NCI-H1436 treated with DMSO at 0.1 percent for 48 hours (cell line): ENCODE measurements at places on chromosomes 11 and 22.

- DNase-seq = no peak
Observed at GRCh38 chr11:119509969-119510401, 87.0 kb upstream of the THY1 start.

- no peak for DNase-seq
Observed at GRCh38 chr11:55474321-55474720, 79.9 kb upstream of the OR4C15 start.

DNA sequence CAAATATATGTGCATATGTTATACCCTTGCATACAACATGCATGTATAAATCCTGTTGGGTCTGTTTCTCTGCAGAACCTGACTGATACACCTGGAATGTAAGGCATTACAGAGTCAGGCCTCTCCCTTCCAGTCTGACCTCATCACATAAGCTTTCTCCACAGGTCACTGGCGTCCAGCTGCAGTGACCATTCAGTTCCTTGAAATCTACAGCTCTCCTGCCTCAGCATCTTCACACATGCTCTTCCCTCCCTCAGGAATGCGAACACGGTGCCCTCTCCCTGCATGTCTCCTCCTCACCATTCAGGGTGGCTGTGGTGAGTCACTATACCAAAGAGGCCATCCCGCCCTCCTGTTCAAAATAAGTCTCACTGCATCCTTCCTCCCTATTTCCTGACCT is 657.8 kb upstream of the B3GAT1 start:
- no peak for DNase-seq

DNA sequence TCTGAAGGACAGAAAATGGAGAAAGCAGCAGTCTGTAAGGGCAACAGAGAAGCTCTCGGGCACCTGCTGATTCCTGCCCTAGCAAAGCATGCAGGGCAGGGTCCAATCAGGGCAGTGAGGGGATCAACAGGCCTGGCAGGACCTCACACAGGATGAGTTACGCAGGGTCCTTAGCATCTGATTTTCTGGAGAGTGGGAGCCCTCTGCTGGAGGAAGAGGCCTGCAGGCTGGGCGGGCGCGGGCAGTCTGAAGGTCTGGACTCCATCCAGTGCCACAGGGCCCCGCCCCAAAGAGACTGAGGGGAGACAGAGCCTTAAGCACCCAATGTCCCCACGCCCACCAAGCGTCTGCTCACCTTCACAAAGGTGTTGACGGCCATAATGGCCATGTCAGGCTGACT is 28.9 kb downstream of the AP1B1 start:
- DNase-seq = no peak

- DNase-seq = no peak
Observed at GRCh38 chr11:121257976-121258375, 34.6 kb upstream of the SC5D start.

DNA sequence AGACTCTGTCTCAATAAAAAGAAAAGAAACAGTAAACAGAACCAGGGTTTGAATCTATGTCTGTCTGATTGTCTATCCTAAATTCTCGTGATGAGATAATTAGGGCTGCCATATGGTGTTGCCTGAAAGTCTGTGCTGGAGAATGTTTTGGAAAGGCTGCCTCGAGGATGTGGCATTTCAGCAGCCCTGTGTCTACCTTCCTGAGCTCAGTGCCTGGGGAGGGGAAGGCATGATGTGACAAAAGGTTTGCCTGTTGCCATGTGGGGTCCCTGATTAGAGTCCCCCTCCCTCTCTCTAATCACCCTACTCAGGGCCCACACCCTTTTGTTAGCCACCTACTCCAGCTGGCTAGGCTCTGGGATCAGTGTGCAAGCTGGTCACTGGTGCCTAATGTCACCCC is 15.2 kb downstream of the CD82 start:
- no peak for DNase-seq

DNA sequence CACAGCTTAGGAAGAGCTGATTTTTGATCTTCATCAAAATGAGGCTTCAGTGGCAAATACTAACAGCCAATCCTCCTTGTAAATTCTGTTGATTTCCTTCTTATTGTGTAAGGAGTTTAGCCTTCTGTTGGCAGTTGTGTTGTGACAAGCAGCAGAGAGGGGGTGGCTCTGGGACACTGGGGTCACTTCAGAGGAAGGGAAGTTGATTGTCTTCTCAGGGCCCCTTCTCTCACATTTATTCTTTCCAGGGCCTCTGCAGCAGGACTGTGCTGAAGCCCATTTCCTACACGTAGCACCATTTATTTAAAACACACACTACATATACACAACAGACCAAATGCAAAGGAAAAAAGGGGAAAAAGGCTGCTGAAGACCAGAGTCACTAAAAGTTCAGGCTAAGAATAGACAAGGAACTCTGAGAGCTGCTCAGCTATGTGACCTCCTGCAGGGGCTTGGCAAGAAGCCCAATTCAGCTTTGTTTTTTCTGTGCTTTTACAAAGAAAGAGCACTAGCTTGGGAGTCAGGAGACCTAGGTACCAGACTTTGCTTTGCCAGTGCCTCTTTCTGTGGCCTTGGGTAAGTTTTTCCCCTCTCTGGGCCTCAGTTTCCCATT is 28.3 kb upstream of the UPB1 start:
- no peak for DNase-seq

DNA sequence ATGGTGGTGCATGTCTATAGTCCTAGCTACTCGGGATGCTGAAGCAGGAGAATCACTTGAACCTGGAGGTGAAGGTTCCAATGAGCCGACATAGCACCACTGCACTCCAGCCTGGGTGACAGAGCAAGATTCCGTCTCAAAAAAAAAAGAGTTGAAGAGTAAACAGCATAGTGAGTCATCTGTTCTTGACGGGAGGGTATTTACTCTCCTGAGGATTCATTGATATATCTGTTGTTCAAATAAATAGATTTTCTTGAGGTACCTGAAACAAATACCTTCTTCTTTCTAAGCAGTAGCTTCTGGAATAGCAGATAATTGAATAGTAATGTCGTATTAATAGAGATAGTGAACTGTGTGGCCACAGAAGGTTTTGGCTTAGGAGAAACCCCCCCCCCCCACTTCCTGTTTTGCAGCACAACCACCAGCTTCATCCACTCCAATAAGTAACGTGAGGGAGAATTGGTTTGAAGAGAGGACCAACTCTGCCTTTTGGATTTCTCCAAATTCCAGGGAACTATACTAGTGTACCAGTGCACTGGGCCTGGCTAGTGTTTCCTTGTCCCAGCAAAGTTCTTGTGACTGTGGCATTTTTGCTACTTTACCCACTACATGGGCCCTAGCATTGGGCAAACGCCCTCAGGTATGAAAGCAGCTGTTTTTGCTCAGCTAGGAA is 90.0 kb downstream of the PRMT3 start:
- DNase-seq = no peak

GRCh38 chr22:37633089-37633624 is 6.3 kb upstream of the SH3BP1 start:
- DNase-seq = no peak

DNA sequence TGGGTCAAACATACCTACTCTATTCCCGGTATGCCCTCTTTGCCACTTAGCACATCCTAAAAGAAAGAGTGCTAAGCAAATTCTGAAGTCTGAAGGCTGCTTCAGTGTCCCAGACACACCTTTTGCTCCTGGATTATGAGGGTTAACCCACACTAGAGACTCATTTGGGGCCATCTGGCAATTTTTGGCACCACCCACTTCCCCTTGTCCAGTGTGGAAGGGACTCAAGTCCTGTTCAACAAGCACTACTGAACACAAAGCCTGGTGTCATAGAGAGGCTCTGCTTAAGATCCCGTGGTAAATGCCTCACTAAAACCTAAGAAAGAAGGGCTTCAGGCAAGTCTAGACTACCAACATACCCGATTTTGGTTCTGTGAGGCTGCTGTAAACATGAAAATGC is 85.8 kb downstream of the SERGEF start:
- DNase-seq = no peak

GRCh38 chr22:25420925-25421904 is 143.3 kb upstream of the GRK3 start:
- no peak for DNase-seq

DNA sequence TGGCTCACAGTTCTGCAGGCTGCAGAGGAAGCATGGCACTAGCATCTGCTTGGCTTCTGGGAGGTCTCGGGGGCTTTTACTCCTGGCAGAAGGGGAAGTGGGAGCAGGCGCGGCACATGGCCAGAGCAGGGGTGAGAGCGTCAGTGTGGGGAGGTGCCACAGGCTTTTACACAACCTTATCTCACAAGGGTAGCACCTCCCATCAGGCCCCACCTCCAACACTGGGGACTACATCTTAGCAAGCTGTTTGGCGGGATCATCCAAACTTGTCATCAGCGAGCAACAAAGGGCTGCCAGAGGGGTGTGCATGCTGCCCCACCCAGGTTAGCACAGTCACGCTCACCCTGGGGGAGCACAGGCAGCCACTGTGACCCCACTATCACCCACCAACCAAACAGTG is 18.9 kb upstream of the YPEL1 start:
- DNase-seq = no peak

DNA sequence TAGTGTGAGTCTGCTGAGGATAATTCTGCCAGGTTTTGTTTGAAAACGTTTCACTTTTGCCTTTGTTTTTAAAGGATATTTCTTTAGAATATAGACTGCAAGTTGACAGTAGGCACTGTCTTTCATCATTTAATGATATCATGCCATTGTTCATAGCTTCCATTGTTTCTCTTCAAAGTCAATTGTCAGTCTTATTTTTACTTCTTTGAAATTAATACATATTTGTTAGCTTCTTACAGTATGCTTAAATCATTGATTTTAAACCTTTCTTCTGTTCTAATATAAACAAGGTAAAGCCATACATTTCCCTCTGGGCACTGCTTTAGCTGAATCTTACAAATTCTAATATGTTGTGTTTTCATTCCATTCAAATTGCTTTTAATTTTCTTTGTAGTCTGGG is 62.3 kb upstream of the PARVA start:
- DNase-seq = no peak

DNA sequence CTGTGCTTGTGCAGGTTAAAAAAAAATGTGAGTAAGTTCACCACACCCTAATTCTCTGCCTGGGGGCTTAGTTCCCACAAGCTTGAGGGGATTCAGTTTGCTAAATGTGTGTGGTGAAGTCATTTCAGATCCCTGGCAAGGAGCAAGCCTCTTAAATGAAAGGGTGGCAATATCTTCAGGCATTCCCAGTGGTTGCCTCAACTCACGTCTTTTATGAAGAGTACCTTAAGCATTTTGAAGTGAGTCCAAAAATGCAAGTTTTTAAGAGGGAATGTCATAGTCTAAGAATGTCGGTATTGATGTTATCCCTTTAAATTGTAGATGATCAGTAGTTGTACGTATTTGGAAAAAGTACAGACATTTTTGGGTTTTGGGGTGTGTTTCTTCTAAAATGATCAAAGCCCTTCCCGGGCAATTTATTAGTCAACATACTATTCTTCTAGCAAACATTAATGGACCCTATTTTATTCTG is 4.9 kb downstream of the TCP11L1 start:
- DNase-seq = no peak

GRCh38 chr11:123054301-123055065 is 7.5 kb downstream of the HSPA8 start:
- DNase-seq = peak; percentile 66

DNA sequence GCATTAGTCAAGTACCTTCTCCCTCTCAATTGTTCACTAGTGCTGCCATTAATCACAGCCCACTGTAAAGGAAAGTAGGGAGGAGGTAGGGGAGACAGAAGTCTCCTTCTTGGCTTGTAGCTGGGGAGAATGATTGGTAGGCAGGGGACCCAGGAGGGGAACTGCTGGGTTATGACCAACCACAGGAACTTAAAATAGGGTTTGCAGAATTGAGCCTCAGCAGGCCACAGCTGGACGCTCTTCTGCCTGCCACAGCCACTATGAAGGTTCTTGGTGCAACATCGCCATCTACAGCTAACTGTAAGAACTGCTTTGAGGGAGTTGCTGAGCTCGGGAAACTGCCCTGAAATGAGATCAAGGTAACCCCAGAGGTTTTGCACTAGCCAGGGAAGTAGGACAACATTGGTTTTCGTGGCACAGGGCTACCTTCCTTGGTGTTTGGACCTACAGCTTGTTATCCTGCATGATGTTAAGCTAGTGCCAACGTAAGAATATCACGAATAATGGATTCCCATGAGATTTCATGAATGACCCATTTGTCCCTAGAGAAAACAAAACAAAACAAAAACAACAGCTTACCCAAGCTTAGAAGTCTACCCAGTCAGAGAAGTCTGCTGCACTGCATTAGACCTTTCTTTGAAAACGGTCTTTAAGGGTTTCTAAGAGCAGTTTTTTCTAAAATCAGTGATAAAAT is 787.1 kb upstream of the API5 start:
- DNase-seq = no peak

- no peak for DNase-seq
Observed at GRCh38 chr11:114059278-114059983, at the start of gene ZBTB16. TSS of gene ZBTB16 (plus strand) at chr11:114059711. CDS start at chr11:114063301, 3,590 bp downstream.

GRCh38 chr22:36143066-36143815 is 17.3 kb downstream of the APOL3 start:
- DNase-seq = no peak

GRCh38 chr11:1073261-1073724 is 1.4 kb upstream of the MUC2 start:
- no peak for DNase-seq

DNA sequence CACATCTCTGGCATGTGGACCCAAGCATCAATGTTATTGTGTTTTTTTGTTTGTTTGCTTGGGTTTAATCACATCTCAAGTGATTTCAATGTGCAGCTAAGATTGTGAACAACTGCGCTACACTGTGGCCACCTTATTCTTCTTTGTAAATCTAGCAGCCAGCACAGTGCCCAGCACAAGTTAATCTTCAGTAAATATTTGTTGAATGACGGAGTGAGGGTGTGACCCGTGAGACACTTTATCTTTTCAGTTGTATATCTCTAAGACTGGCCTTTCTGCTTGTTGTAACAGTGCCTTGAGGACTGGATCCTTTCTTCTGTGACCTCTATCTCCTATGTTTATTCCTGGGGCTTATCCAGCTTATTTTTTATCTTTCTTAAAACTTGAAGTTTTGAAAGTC is 21.4 kb upstream of the AMOTL1 start:
- DNase-seq = no peak
